Globus pallidus (tissue), 1 donor: ENCODE measurements at places on chromosomes 1 and 21.
A peak's percentile ranks its signal among the peaks of the same experiment; 100 is the strongest.

DNA sequence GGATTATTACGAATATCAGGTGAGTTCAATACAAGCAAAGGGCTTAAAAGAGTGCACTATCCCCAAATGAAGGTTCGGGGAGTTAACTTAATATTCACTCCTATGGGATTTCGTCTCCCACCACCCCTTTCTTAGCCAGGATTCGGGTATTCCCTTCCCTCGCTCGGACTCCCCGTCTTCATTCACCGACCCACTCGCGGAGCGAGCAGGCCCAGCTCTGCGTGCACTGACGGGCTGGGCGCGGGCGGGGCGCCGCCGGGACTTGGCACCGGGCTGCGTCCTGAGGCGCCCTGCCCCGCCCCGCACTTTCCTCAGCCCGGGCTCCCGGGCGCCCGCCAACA is 7.7 kb upstream of the MPZL1 start:
- no peak for DNase-seq

- no peak for DNase-seq
Observed at GRCh38 chr1:8040586-8040985, 14.5 kb upstream of the ERRFI1 start.

- DNase-seq = no peak
Observed at GRCh38 chr1:20698195-20698910, 19.5 kb downstream of the KIF17 start.

DNA sequence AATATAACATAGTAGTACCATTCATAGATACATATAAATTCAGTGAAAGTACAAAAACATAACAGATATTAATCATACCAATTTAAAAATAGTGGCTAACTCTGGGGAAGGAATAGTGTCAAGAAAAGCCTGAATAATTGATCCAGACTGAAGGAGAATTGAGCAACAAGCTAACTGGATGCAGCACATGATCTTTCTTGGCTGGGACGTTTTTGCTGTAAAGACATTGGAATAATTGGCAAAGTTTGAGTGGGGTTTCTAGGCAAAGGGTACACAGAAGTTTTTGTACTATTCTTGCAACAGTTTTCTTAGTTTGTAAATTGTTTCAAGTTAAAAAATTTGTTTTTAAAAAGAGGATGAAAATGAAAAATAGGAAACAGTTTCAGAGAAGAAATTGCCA is 2.6 kb upstream of the SH3GLB1 start:
- peak; percentile 33 for DNase-seq

DNA sequence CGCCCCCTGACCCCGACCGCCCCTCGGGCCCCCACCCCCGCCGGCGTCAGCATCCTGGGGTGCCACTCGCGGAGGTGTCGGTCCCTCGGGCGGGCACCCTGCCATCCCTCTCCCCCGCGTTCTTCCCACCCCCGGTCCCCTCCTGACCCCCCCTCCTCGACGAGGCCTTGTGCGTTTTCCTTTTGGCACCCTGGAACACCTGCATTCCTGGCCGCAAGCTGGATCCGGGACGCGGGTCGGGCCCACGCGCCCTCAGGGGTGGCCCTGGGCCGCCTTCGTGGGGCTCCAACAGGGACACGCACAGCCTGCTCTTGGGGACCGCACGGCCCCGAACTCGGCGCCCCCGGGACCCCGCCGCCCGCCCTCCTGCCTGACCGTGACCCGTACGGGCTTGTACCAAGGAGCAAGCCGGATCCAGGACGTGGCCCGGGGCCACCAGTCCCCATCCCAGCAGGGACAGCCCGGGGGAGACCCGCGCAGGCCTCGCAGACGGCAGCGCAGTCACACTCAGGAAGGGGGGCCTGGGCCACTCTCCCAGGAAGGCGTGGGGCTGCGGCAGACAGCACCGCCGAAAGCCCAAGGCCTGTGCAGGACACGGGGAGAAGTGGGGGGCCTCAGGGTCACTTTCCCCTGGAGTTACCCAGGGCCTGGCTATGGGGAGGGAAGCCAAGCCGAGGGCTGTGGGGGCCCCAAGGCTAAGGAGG is 579 bp upstream of the SLC19A1 start:
- DNase-seq = no peak

DNA sequence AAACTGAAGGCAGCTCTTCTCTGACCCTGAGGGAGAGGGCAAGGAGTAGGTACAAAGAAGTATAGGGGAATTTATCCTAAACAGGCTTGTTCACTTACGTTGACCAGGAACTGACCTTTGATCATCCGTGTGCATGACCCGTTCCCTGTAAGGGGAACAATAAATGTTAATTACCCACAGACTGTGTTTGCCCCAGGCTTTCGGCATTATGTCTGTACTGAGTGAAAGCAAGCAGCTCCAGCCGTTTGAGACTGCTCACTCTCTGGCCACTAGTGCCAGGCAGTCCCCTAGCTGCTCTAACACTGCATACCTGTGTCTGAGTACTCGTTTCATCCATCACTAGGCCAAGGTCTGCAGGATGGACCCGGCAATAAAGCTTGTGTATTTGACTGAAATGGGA is 1365.3 kb downstream of the NCAM2 start:
- no peak for DNase-seq

- DNase-seq = peak; percentile 37
Observed at GRCh38 chr1:13642306-13643004, 57.5 kb upstream of the PRDM2 start.

DNA sequence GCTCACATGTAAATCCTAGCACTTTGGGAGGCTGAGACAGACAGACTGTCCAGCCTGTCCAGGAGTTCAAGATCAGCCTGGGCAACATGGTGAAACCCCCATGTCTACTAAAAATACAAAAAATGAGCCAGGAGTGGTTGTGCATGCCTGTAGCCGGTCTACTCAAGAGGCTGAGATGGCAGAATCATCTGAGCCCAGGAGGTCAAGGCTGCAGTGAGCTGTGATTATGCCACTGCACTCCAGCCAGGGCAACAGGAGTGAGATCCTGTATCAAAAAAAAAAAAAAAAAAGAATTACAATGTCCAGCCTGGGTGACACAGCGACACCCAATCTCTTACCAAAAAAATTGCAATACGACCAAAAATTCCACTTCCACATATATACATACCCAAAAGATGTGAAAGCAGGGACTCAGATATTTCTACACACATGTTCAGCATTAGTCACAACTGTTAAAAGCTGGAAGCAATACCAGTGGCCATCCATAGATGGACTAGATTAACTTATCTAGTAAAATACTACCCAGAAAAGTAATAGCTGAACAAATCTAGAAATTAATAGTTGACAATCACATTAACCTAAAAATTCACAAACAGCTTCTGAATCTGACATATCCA is 49.2 kb downstream of the ASH1L start:
- DNase-seq = no peak

DNA sequence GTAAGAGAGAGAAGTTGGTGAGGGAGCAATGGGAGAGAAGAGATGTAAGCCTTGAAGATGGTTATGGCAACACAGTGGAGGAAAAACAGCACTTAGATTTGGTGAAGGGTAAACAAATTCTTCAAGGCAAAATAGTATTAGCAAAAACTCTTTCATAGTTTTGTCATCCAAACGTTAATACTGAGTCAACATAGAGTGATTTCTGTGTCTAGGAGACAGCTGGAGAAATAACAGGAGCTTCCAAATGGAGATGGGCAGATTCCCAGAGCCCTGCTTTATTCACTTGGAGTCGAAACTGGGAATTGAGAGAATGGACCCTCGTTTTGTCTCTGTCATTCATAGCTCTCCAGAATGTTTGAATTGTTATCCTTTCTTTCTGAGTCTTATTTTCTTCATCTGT is 68.3 kb downstream of the PLA2G4A start:
- DNase-seq = no peak

GRCh38 chr1:100528871-100529270 is 9.1 kb upstream of the GPR88 start:
- DNase-seq = no peak

GRCh38 chr1:171934664-171935063 is 93.4 kb downstream of the DNM3 start:
- DNase-seq = no peak

- no peak for DNase-seq
Observed at GRCh38 chr1:15148475-15148874, 5.1 kb upstream of the TMEM51 start.

GRCh38 chr1:17183388-17184160 is 21.4 kb upstream of the PADI1 start:
- DNase-seq = no peak

DNA sequence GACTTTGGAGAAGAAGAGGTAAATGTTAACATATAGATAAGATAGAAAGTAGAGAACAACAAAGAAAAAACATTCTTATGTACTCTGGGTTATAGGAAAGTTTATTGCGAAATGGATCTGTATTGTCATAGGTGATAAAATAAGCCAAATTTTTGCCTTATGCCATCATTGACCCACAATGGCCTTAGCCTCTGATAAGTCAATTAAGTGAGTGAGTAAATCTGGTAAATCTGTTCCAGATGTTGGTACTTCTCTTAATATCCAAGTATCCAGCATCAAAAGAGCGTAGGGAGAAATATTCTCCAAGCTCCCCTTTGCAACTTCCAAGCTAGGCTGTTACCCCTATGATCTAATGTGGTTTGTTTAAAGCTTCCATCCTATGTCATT is 38.3 kb upstream of the CLCA4 start:
- no peak for DNase-seq

- DNase-seq = no peak
Observed at GRCh38 chr21:29208044-29208681, 77.7 kb downstream of the MAP3K7CL start.

GRCh38 chr21:30348506-30348905 is at the start of gene KRTAP23-1:
Gene KRTAP23-1 (minus strand): TSS chr21:30348606. CDS start chr21:30348606, 0 bp downstream.
- DNase-seq = no peak

GRCh38 chr1:20342294-20343148 is 51.8 kb downstream of the VWA5B1 start:
- DNase-seq = no peak

- DNase-seq = no peak
Observed at GRCh38 chr1:73472810-73473209, 725.2 kb downstream of the LRRIQ3 start.

GRCh38 chr1:91334856-91335255 is 69.8 kb downstream of the HFM1 start:
- DNase-seq = no peak

DNA sequence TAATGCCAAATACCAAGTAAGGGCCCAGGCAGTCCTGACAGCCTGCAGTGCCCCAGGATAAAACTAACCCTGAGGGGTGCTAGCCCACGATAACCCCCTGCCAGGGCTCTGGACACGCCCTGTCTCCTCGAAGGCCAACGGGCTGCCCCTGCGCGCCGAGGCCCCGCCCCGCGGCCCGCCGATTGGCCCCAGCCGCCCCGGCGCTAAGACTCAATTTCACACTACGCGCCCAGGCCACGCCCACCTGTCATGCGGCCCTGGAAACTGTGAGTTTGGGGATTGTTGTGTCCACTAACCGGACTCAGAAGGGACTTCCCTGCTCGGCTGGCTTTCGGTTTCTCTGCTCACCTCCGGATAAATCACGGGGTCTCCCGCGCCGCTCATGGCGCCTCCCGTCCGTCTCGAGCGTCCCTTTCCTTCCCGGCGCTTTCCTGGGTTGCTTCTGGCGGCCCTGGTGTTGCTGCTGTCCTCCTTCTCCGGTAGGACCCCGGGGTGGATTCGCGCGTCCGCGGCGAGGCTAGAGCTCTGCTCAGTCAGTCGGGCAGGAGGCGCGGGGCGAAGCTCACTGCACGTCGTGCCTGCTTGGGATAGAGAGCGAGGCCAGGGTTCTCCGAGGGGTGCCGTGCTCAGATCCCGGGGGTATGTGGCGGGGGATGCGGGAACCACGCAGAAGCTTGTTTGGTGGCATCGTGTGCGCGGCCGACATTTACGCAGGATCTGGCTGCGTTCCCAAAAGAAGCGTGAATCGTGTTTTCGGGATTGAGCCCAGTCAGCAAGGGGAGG is at the start of gene CR1L:
CR1L (plus strand) TSS at position 282 of the 783 bp plus-strand sequence; CDS start at position 383, 101 bp downstream.
- peak; percentile 75 for DNase-seq

- DNase-seq = peak; percentile 49
Observed at GRCh38 chr1:151156515-151156819, at the start of gene TNFAIP8L2. Gene TNFAIP8L2 (plus strand): TSS chr1:151156649. CDS start chr1:151158698, 2,049 bp downstream.

DNA sequence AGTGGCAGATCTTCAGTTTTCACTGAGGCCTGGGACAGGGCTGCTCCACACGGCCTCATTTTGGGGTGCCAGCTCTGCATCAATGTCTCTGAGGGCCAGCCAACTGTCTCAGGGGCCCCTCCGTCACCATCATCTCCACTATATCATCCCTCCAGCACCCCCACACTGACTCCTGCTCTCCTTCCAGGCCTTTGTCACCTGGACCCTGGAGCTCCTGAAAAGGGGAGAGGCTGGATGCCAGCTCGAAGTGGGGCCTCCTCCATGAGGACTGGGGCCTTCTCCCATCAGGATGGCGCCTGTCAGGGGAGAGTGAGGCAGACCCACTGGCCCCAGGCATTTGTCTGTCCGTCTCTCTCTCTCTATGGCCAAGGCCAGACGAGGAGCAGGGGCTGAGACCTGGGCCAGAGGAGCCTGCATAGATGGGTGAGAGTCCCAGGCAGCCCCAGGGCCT is 44.7 kb upstream of the LRP8 start:
- DNase-seq = no peak
